ENCODE measurements at places on chromosomes 6 and 20. TPM values are rescaled to one million over a fixed set of nuclear protein-coding genes. Genes with fewer than 3 reads are reported as not detected.

The CSTF1 gene
- total RNA-seq = 29.6 TPM

The UNC5CL gene
- total RNA-seq = not detected

GRCh38 chr20:1894471-1894950, 696 bp upstream of the SIRPA start:
- H3K36me3 ChIP-seq = no peaks in the 10 kb centered on the region
- peak overlapping the region; percentile 87 for H3K4me3 ChIP-seq
- peak; percentile 44 for DNase-seq

DNA sequence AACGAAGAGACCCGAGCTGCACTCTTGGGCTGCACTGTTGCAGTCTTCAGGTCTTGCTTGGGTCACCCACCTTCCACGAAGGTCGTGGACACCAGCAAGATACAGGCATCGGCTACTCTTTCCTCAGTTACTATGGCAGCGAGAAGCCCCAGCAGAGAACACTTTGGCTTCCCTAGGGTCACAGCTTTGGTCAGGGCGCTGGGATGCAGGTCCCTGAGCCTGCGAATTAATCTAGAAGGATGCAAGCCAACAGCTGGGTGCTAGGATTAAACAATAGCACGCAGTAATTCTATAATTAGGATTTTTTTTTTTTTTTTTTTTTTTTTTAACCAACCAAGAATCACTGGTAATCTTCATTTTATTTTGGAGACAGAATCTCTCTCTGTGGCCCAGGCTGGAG, 2.1 kb downstream of the KHDC3L start:
- H3K4me3 ChIP-seq = no peak overlapping the region
- no peak for DNase-seq
- no peak overlapping the region for H3K27ac ChIP-seq
- no peaks in the 10 kb centered on the region for H3K36me3 ChIP-seq
- H3K27me3 ChIP-seq = peaks cover 6% of the 10 kb centered on the region

GRCh38 chr20:36308986-36309385, 2.8 kb downstream of the DLGAP4 start:
- peaks cover 48% of the 10 kb centered on the region for H3K27me3 ChIP-seq
- DNase-seq = no peak
- no peaks in the 10 kb centered on the region for H3K4me1 ChIP-seq

- no peak overlapping the region for H3K27ac ChIP-seq
- H3K4me3 ChIP-seq = no peak overlapping the region
- H3K4me1 ChIP-seq = peaks cover 5% of the 10 kb centered on the region
- peaks cover 7% of the 10 kb centered on the region for H3K27me3 ChIP-seq
- no peak for DNase-seq
Measured at GRCh38 chr20:24095756-24096155, 107.2 kb upstream of the GGTLC1 start.

Measured in HFFc6 (cell line).